ENCODE measurements at places on chromosomes 6 and 20. TPM values are rescaled to one million over a fixed set of nuclear protein-coding genes. Genes with fewer than 3 reads are reported as not detected.
A peak's percentile ranks its signal among the peaks of the same experiment; 100 is the strongest.

- DNase-seq: no peak
- no peaks in the 10 kb centered on the region for H3K36me3 ChIP-seq
- no peaks in the 10 kb centered on the region for H3K4me1 ChIP-seq
- peak overlapping the region; percentile 78 for H3K27ac ChIP-seq
Measured at GRCh38 chr20:37270576-37271420, 9.2 kb upstream of the GHRH start.

GRCh38 chr20:38674092-38674764 is 50.1 kb upstream of the SLC32A1 start:
- peak; percentile 75 for DNase-seq
- H3K27ac ChIP-seq: no peak overlapping the region
- H3K36me3 ChIP-seq: no peaks in the 10 kb centered on the region
- no peak overlapping the region for H3K4me3 ChIP-seq
- peaks cover 11% of the 10 kb centered on the region for H3K4me1 ChIP-seq

- H3K27me3 ChIP-seq: no peaks in the 10 kb centered on the region
- DNase-seq: no peak
- no peak overlapping the region for H3K4me3 ChIP-seq
- H3K27ac ChIP-seq: no peak overlapping the region
- no peaks in the 10 kb centered on the region for H3K36me3 ChIP-seq
- no peaks in the 10 kb centered on the region for H3K4me1 ChIP-seq
Measured at GRCh38 chr6:35903679-35904078, 17.2 kb downstream of the SRPK1 start.

DNA sequence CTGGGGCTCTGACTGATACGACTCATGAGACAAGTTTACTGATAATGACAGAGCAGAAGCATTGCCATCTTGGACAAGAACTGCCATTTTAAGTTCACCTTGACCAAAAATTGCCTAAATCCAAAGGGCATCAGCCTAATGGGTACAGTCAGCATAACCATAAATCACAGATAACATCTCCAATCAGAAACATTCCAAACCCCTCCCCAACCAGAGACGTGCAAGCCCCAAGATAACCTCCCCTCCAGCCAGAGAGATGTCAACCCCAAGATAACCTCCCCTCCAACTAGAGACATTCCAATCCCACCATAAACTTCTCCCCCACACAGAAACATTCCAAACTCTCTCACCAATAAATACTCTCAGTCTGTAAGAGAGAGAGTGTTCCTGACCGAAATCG is 10.5 kb downstream of the GPLD1 start:
- no peaks in the 10 kb centered on the region for H3K36me3 ChIP-seq
- no peak overlapping the region for H3K27ac ChIP-seq
- H3K4me3 ChIP-seq: no peak overlapping the region
- no peak for DNase-seq
- H3K27me3 ChIP-seq: no peaks in the 10 kb centered on the region

DNA sequence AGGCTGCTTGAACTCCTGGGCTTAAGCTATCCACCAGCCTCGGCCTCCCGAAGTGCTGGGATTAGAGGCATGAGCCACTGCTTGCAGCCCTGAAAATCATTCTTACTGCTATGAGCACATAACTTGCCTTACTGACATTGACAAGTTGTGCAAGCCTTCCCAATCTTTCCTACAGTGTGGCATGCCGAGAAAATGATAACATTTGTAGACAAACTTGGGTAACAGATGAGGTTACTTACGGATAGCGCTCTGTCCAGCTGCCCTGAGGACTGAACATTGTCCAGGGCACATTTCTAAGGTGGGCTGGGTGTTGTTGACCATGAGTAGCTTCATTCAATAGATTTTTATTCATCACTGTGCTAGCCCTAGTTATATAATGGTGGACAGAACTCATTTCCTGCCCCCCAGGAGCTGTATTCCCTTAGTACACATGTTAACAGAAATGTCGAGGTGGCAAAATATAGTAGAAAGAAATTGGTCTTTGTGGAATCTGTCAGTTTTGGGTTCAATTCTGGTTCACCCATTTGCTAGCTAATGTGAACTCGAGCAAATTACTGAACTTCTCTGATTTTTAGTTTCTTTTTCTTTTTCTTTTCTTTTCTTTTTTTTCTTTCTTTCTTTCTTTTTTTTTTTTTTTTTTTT is 118.4 kb upstream of the AKIRIN2 start:
- no peaks in the 10 kb centered on the region for H3K27me3 ChIP-seq
- no peaks in the 10 kb centered on the region for H3K36me3 ChIP-seq
- no peak for DNase-seq
- H3K4me3 ChIP-seq: no peak overlapping the region

GRCh38 chr6:18260448-18261106 is 3.8 kb downstream of the DEK start:
- H3K4me1 ChIP-seq: peaks cover 8% of the 10 kb centered on the region
- no peaks in the 10 kb centered on the region for H3K27me3 ChIP-seq
- H3K4me3 ChIP-seq: no peak overlapping the region
- peaks cover 4% of the 10 kb centered on the region for H3K36me3 ChIP-seq
- peak overlapping the region; percentile 71 for H3K27ac ChIP-seq

- H3K36me3 ChIP-seq: no peaks in the 10 kb centered on the region
- H3K4me3 ChIP-seq: no peak overlapping the region
- H3K27me3 ChIP-seq: no peaks in the 10 kb centered on the region
- no peak for DNase-seq
- no peaks in the 10 kb centered on the region for H3K4me1 ChIP-seq
Measured at GRCh38 chr6:13372688-13373487, 44.6 kb upstream of the TBC1D7 start.

GRCh38 chr6:104640150-104640700 is 219.5 kb downstream of the HACE1 start:
- no peaks in the 10 kb centered on the region for H3K36me3 ChIP-seq
- no peak overlapping the region for H3K4me3 ChIP-seq
- no peak overlapping the region for H3K27ac ChIP-seq
- no peaks in the 10 kb centered on the region for H3K27me3 ChIP-seq
- peaks cover 6% of the 10 kb centered on the region for H3K4me1 ChIP-seq

- no peaks in the 10 kb centered on the region for H3K27me3 ChIP-seq
- H3K4me3 ChIP-seq: no peak overlapping the region
- no peak for DNase-seq
- no peak overlapping the region for H3K27ac ChIP-seq
- no peaks in the 10 kb centered on the region for H3K36me3 ChIP-seq
Measured at GRCh38 chr6:93358435-93358834, 60.9 kb downstream of the EPHA7 start.

GRCh38 chr20:32528171-32528891 is 56.8 kb downstream of the NOL4L start:
- H3K36me3 ChIP-seq: no peaks in the 10 kb centered on the region
- no peak overlapping the region for H3K27ac ChIP-seq
- peaks cover 2% of the 10 kb centered on the region for H3K27me3 ChIP-seq
- DNase-seq: peak; percentile 60
- H3K4me3 ChIP-seq: no peak overlapping the region
- H3K4me1 ChIP-seq: peaks cover 21% of the 10 kb centered on the region

GRCh38 chr6:52759085-52759484 is 4.2 kb downstream of the GSTA2 start:
- H3K4me1 ChIP-seq: no peaks in the 10 kb centered on the region
- H3K27me3 ChIP-seq: no peaks in the 10 kb centered on the region
- H3K36me3 ChIP-seq: no peaks in the 10 kb centered on the region
- no peak overlapping the region for H3K27ac ChIP-seq
- no peak overlapping the region for H3K4me3 ChIP-seq

DNA sequence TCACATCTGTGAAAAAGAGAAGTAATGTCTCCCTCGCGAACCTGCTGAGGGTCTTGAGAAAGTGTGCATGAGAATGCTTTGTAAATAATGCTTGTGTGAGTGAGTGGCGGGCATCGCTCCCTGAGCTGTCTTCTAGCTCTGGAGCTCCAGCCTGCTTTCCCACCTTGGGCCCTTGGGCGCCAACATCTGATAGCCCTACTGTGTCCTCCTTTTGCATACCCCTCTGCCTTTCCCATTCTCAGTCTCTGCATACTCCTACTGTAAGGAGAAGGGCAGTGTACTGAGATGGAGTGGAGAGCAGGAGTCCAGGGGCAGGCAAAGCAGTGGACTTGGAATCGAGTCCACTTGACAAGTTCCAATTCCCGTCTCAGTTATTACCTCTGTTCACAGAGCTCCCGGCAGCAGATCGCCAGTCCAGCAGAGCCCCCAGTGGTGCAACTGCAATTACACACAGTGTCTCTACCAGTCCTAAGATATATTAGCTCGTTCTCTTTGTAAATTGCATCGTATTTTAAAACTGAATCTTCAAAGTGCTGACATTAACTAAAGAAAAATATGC is 847 bp upstream of the NCR2 start:
- H3K4me3 ChIP-seq: no peak overlapping the region
- H3K36me3 ChIP-seq: no peaks in the 10 kb centered on the region
- peak; percentile 22 for DNase-seq
- H3K27me3 ChIP-seq: no peaks in the 10 kb centered on the region
- no peaks in the 10 kb centered on the region for H3K4me1 ChIP-seq
- H3K27ac ChIP-seq: no peak overlapping the region

DNA sequence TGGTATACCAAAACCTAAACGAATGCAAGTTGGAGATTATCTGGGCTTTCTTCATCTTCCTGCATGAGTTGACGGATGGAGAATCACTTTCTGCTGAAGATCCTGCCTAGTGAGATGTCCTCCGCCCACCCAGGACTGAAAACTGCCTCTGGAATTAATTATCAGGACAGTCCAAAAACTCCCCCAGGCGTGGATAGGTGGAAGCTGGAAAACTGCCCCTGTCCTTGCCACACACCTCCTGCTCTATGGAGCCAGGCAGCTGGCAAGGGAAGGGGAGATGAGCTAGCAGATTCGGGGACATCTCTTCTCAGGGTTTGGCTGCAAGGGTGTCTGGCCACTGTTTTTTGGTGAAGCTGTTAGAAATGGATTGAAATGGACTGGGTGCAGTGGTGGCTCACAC is 89.3 kb upstream of the ZNFX1 start:
- no peak overlapping the region for H3K4me3 ChIP-seq
- H3K36me3 ChIP-seq: no peaks in the 10 kb centered on the region
- DNase-seq: no peak
- H3K4me1 ChIP-seq: no peaks in the 10 kb centered on the region

DNA sequence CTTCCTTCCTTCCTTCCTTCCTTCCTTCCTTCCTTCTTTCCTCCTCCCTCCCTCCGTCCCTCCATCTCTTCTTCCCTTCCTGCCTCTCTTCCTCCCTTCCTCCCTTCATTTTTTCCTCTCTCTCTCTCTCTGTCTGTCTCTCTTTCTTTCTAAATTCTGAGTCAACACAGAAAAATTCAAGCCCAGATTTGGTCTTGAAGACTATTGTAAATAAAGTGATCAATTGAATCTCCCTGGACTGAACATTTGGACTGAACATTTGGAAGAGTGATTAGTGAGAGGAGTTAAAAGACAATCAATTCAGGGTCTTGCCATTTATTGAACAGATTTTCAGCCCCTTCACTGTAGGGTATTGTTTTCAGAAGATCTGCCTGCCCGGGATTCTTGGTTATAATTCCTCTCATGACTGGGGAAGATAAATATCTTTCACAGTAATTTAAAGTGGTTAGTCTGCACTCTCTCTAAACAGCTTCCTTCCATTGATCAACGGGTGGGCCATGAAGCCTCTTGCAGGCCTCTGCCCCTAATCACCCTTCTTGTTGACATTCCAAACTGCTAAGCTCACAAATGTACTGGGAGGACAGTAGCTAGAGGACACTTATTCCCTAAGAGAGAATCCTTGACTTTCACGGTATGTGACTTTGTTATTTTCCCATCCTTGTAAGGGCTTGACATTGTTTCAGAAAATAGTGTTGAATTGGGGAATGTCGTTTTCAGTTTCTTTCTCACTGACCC is 101.7 kb upstream of the BMP2 start:
- H3K27ac ChIP-seq: no peak overlapping the region
- H3K4me1 ChIP-seq: no peaks in the 10 kb centered on the region
- H3K36me3 ChIP-seq: no peaks in the 10 kb centered on the region
- H3K27me3 ChIP-seq: no peaks in the 10 kb centered on the region

DNA sequence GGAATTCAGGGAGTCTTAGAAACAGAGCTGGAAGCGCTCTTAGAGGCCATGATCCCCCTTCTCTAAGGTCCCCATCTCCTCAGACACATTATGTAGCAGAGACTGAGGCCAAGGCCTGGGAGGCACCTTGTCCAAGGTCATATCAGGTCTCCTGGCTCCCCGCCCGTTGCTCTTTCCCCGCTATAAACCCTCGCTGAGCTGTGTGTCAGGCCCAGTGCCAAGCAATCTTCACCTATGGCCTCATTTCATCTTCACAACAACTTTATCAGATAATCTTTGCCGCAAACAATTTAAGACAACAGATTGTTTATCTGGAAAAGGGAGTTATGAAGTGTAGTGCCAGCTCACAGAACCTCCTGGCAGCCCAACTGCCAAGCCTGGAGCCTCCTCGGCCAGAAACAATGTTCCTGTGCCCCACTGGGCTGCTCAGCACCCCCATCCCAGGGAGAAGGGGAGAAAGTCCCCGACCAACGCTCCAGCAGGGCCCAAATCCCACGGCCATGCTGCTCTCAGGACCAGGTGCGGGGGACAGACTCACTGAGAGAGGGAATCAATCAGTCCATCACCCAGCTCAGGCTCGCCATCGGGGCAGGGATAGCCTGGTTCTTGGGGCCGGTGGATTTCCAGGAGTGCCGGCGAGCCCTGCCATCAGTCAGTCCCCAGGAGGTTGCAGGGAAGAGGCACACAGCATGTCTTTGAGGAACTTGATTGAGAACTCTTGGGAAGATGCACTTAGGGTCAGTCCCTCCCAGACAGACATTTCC is 16.9 kb upstream of the FANCE start:
- H3K4me1 ChIP-seq: no peaks in the 10 kb centered on the region
- DNase-seq: no peak
- H3K4me3 ChIP-seq: no peak overlapping the region
- no peaks in the 10 kb centered on the region for H3K36me3 ChIP-seq
- no peak overlapping the region for H3K27ac ChIP-seq
- H3K27me3 ChIP-seq: no peaks in the 10 kb centered on the region

- H3K36me3 ChIP-seq: no peaks in the 10 kb centered on the region
- no peak for DNase-seq
- no peaks in the 10 kb centered on the region for H3K27me3 ChIP-seq
- no peak overlapping the region for H3K27ac ChIP-seq
- H3K4me1 ChIP-seq: no peaks in the 10 kb centered on the region
- H3K4me3 ChIP-seq: no peak overlapping the region
Measured at GRCh38 chr6:775863-776262, 82.9 kb upstream of the EXOC2 start.

DNA sequence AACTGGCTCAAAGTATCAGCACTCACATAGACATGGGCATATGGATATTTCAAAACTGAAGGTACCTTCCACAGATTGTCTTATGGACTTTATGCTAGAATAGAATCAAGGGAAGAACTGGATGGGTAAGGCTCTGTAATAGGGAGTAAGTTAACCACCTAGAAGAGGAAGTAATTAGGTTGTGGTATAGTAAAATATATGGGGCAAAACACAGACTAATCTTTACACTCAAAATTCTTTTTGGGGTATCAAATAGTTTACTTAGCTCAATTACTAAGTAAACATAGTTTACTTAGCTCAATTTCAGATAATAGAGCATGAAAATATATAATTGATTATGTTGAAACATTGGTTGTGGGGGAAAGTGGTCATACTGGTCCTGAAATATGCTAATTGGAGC is 94.2 kb upstream of the ATXN1 start:
- H3K4me3 ChIP-seq: no peak overlapping the region
- no peak for DNase-seq
- no peak overlapping the region for H3K27ac ChIP-seq
- H3K4me1 ChIP-seq: no peaks in the 10 kb centered on the region
- no peaks in the 10 kb centered on the region for H3K36me3 ChIP-seq

The RIMS1 gene
- 2.9 TPM for total RNA-seq

The MEP1A gene
- total RNA-seq: 0.09 TPM

The TMEM200A gene
- 7.9 TPM for total RNA-seq

The TMEM74B gene
- total RNA-seq: 10.9 TPM

The ZC3H12D gene
- 4.7 TPM for total RNA-seq

The IL17A gene
- total RNA-seq: not detected

The NT5E gene
- total RNA-seq: 13.5 TPM

The PAX1 gene
- 0.14 TPM for total RNA-seq

The CD109 gene
- 48.5 TPM for total RNA-seq

The OTOR gene
- not detected for total RNA-seq

The PNPLA1 gene
- 0.43 TPM for total RNA-seq

Data from lung (tissue), 17 donors.